ENCODE measurements at places on chromosomes 11 and 22. TPM values are rescaled to one million over a fixed set of nuclear protein-coding genes. Genes with fewer than 3 reads are reported as not detected.

SCUBE2 gene
- total RNA-seq = 0.18 TPM

SEPTIN3 gene
- under 0.01 TPM for total RNA-seq

DLG2 gene
- not detected for total RNA-seq

MOV10L1 gene
- total RNA-seq = 0.89 TPM

KRTAP5-9 gene
- not detected for total RNA-seq

C11orf16 gene
- not detected for total RNA-seq

RASL10A gene
- total RNA-seq = not detected

FBLN1 gene
- 210 TPM for total RNA-seq

GP1BB gene
- 3.0 TPM for total RNA-seq

EIF3M gene
- 726 TPM for total RNA-seq

PRR5 gene
- 8.4 TPM for total RNA-seq

OR4S2 gene
- total RNA-seq = not detected

NAV2 gene
- total RNA-seq = 16.8 TPM

ZNRF3 gene
- total RNA-seq = 6.3 TPM

SMIM38 gene
- not detected for total RNA-seq

MS4A2 gene
- total RNA-seq = not detected

CHRM1 gene
- total RNA-seq = not detected

DEUP1 gene
- not detected for total RNA-seq

XKR3 gene
- not detected for total RNA-seq

IGSF22 gene
- not detected for total RNA-seq

TSG101 gene
- 70.6 TPM for total RNA-seq

CARD10 gene
- total RNA-seq = 8.7 TPM

FXYD2 gene
- total RNA-seq = not detected

SLC22A9 gene
- total RNA-seq = not detected

OR51I1 gene
- total RNA-seq = not detected

CDCA5 gene
- 13.5 TPM for total RNA-seq

SCN3B gene
- 0.18 TPM for total RNA-seq

SCUBE1 gene
- total RNA-seq = not detected

MS4A15 gene
- not detected for total RNA-seq

PIWIL4 gene
- total RNA-seq = under 0.01 TPM

RAB1B gene
- 165 TPM for total RNA-seq

RRM1 gene
- 116 TPM for total RNA-seq

GRIK4 gene
- not detected for total RNA-seq

ZNF408 gene
- total RNA-seq = 11.2 TPM

MAPK8IP2 gene
- under 0.01 TPM for total RNA-seq

TLCD5 gene
- 8.6 TPM for total RNA-seq

TAGLN gene
- total RNA-seq = 823 TPM

MS4A6E gene
- total RNA-seq = not detected

WNT11 gene
- total RNA-seq = not detected

NAALAD2 gene
- total RNA-seq = 0.58 TPM

PIH1D2 gene
- 1.2 TPM for total RNA-seq

SLC22A6 gene
- total RNA-seq = not detected

BACE1 gene
- total RNA-seq = 29.2 TPM

INPP5J gene
- 0.86 TPM for total RNA-seq

GPR83 gene
- total RNA-seq = not detected

C11orf87 gene
- not detected for total RNA-seq

SHISAL1 gene
- 0.86 TPM for total RNA-seq

C1QTNF5 gene
- 10.7 TPM for total RNA-seq

DMC1 gene
- total RNA-seq = 3.2 TPM

OR5A1 gene
- not detected for total RNA-seq

E2F8 gene
- total RNA-seq = 2.0 TPM

SLC37A2 gene
- total RNA-seq = 5.5 TPM

THAP12 gene
- 22.2 TPM for total RNA-seq

NEFH gene
- total RNA-seq = 0.58 TPM

KLHL35 gene
- 1.8 TPM for total RNA-seq

ACER3 gene
- 6.3 TPM for total RNA-seq

SMC1B gene
- total RNA-seq = not detected

TRIM29 gene
- total RNA-seq = not detected

OR6T1 gene
- not detected for total RNA-seq
